ENCODE measurements at places on chromosomes 4 and X.

DNA sequence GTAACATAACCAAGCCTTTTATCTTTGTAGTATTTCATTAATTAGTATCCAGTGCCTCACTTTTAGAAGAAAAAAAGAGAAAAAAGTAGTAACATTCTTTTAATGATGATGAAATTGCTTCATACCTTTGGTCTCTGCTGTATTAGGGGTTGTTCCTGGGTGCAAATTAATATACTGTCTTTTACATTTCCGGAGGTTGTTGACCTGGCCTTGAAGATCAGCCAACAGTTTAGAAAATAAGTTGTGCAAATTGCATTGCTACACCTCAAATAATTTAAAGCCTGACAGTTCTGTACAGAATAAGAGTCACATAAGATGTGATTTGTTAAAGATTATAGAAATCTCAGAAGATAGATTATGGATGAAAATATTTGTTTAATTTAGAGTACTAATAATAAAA, 3.8 kb downstream of the NFKB1 start:
- DNase-seq, result no peak

GRCh38 chr4:2996415-2996814, 33.0 kb downstream of the GRK4 start:
- DNase-seq, result no peak

- DNase-seq, result no peak
Measured at GRCh38 chrX:1086444-1087409, 125.7 kb downstream of the CRLF2 start.

GRCh38 chr4:163110442-163110841, 56.2 kb downstream of the NAF1 start:
- DNase-seq, result no peak

DNA sequence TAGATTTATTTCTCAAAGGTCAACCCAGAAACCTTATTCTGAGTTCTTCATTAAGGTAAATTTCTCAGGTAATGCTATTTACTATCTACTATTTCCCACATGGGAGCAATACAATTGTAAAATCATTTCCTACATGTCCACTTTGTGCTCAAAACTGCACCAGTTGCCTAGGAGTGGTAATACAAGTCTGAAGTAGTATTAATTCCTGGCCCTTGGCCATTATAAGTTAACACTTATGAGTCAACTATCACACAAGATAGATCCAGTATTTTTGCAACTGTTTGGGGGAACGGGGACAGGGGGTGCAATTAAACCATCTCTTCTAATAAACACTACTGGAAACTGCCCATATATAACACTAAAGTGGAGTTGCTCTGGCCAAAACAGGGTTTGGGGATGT, 48.9 kb downstream of the ACSL4 start:
- DNase-seq, result no peak

- no peak for DNase-seq
Measured at GRCh38 chrX:118207831-118208453, 91.3 kb upstream of the KLHL13 start.

DNA sequence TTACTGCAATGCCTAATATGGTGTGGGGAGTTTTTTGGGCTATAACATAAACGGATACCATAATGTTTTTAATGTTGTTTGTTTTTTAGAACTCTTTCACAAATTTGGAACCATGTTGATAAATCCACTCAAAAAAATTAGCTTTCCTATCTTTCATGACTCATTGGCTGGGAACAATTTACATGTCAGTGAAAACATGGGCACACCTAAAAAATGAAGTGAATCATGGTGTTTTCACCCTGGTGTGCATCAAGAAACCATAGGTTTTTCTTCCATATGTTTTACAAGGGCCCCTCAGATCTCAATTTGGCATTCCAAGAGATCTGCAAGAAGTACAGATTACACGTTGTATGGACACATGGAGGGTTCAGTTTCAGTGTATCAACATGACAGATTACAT, 207.1 kb downstream of the NWD2 start:
- no peak for DNase-seq

GRCh38 chr4:6929812-6930464, 20.3 kb downstream of the TBC1D14 start:
- DNase-seq, result no peak

DNA sequence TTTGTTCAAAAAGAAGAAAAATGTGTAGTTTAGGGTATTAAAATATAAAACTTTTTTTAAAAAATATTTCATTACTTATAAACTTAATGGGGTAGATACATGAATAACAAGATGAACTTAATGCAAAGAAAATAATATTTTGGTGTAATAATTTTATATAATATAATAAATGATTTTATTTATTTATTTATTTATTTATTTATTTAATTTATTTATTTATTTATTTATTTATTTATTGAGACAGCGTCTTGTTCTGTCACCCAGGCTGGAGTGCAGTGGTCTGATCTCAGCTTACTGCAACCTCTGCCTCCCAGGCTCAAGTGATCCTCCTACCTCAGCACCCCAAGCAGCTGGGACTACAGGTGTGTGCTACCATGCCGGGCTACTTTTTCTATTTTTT, 20.8 kb upstream of the TEX13C start:
- no peak for DNase-seq

- no peak for DNase-seq
Measured at GRCh38 chrX:8190341-8190830, 19.3 kb upstream of the VCX2 start.

DNA sequence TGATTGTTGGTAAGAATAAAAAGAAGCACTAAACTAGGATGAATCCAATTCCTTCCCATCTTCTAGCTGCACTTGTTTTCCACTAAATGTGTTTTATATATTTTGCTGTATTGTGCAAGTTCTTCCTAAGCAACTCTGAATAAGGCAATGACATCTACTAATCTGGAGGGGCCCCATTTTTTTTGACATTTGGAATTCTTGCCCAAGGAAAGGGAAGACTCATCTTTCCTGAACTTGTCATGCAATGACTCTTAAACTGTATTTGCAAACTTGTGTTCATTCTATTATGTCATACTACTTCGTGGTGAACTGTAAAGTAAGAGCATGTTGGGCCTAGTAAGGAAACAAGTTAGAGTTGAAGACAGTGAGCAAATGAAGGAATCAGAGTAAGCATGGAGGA, 45.9 kb downstream of the FREM3 start:
- no peak for DNase-seq

DNA sequence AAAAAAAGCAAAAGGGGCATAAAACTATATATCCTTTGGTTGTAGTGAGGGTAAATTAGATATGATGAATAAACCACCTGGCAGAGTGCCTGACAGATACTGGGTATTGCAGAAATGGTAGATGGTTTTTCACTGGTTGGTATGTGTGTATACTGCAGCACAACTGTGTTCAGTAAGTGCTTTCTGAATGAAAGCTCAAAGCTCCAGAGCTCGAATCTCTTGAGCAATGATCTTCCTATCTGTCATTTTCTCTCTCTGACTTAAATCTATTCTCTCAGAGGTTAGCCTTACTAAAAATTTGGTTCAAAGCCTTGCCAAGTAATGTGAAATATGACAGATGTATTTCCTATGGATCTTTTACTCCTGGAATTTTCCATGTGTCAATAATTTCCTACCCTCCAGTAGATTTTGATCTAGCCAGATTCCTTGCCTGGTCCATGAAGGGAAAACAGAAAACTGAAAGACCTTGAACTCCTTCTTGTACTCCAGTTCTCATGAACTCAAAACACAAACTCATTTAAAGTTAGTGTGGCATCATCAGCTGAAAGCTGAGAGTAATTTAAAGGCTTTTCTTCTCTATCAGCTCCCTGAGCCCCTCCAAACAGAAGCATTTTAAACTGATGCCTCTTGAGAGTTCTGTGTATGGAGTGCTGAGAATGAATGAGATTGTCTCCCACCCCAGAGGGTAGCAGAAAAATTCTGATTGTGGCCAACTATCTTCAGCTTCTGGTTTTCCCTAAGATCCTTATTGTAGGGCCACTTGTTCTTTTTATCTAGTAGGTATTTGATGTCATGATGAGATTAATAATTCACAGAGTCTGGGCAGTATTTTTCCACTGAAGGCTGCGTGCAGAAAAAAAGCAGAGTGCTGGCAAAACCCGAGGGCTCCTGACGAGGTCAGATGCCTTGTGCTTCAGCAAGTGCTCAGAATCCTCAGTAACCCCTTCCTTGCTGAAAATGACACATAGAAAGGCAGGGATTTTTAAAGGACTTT, 363.4 kb upstream of the BOD1L1 start:
- no peak for DNase-seq

DNA sequence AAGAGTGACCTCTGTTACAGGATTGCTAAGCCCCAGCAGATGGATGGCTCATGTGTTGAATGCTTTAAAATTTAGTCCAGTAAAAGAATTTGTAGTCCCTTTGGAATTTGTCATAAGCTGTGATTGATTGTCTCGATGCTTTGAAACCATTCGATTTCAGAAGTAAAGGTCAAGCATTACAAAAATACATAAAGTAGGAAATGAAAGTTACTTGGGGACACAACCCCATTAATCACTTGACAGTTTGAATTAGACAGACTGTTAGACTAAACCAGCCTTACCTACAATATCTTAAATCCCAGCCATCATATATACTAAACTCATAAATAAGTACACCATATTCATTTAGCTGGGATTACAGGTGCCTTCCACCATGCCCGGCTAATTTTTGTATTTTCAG, 6.6 kb downstream of the REST start:
- DNase-seq, result no peak

DNA sequence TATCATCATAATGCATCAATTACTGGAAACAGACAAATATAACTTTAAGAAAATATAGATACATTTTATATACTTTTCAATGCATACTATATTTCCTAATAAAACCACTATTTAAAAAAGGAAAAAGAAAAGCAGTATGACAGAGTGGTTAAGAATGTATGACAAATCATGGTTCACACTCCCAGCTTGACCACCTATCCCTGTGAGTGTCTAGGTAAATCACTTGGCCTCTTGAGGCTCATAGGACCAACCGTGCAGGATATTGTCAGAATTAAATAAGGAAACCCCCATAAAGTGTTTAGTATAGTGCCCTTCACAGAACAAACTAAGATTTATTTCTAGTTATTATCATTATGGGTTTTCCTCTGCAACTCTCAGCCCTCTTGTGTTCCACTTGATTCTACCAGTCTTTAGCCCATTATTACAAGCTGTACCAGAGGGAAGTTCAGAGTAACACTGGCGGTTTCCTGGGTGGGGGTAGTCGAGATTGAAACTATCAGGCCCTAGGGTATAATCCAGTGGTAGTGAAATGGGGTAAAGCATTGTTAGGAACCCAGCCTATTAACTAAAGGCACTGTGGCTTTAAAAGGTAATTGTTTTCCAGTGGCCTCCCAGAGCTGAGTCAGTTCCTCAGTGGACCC, 55.5 kb upstream of the PAK3 start:
- DNase-seq, result no peak

DNA sequence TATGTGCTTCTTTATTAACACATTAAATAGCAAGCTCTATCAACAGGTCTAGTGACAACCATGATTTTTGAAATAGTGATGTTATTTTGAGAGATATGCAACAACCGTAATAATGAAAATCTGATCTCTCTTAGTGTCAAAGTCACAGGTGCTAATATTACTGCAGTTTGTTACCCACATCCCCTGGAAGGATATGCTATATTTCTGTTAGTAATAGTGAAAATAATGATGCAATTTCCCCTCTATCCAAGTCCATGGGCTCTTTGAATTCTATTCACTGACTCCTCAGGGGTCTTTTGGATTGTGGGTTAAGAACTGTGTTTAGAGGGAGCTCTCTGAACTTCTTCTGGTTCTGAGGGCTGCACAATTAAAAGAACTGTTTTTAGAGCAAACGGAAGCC, 3.0 kb upstream of the HSD17B10 start:
- DNase-seq, result no peak

DNA sequence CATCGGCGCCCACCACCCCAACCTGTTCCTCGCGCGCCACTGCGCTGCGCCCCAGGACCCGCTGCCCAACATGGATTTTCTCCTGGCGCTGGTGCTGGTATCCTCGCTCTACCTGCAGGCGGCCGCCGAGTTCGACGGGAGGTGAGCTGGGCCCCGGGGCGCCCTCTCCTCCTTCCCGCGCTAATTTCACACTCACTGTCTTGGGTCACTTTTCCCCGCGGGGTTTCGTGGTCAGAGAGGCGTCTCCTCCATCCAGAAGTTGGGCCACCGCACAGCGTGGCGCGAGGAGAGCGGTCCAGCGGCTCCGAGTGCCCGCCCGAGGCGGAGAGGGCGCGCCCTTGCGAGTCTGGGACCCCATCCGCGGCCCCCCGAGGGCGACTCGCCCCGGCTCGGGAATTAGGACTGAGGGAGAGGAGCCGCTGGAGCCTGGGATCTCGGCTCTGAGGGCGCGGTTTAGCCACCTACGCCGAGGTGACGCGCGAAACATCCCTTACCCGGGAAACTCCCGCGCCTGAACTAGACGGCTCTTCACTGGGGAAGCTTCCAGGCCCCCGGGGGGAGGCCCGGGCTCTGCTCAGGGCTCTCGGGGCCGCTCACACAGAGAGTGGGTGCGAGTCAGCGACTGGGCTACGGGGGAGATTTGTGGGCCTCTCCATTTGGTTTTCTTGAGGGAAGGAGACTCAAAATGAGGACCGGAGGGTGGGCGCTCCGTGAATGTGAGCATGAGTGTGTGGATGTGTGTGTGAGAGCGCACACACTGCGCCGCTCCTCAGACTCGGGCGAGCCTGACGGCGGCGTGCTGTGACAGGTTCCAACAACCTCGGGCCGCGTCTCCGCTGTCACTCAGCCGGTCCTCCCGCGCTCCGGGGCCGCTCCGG, 551 bp downstream of the NPNT start:
- no peak for DNase-seq

DNA sequence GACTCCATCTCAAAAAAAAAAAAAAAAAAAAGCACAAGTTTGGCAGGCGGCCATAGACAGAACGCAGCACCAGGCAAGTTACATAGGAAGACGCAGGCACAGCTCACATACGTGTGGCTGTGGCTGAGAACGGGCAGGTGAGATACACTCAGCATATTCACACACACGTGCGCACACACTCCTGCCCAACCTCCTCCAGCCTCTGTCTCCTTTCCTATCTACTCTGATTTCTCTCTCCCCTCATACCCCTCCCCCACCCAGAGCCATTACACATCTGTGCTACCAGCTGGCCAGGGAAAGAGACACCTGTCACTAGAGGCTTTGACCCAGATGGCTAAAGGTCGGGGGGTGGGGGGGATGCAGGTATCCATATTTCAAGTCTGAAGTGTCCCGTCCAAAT, 2.2 kb upstream of the SLC38A5 start:
- no peak for DNase-seq

DNA sequence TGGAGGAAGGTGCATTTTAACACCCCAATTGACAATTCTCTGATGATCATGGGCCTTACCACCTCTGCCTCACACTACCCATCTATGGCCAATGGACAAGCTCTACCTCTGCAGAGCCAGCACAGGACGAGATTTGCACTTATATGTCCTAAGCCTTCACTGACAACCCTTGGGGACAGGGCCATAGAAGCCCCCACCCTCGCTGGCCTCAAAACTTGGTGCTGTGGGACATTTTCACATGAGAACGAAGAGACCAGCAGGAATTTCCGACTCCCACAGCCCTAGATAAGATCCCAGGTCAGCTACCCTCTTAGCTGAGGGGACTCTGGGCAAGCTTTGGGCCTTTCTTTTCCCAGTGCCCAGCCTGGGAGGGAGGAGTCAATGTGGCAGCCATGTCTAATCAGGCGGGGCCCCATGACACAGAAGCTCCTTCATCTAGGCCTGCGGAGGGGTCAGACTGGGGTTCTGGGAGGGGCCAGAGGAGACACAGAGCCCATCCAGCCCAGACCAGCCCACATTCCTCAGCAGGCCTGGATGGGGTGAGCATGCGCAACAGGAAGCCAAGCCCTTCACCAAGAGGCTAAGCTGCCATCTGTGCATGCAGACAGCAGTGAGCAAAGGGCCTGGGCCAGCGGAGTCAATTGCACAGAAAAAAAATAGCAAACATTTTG, 12.1 kb downstream of the PJA1 start:
- no peak for DNase-seq

- DNase-seq, result no peak
Measured at GRCh38 chrX:44906542-44906941, 33.6 kb downstream of the KDM6A start.

GRCh38 chrX:129235903-129236302, 287.4 kb downstream of the SMARCA1 start:
- DNase-seq, result no peak
